ENCODE measurements at places on chromosomes 4 and X.

- DNase-seq: no peak
These were observed 108.2 kb upstream of the ADRA2C start for GRCh38 chr4:3657902-3658529.

DNA sequence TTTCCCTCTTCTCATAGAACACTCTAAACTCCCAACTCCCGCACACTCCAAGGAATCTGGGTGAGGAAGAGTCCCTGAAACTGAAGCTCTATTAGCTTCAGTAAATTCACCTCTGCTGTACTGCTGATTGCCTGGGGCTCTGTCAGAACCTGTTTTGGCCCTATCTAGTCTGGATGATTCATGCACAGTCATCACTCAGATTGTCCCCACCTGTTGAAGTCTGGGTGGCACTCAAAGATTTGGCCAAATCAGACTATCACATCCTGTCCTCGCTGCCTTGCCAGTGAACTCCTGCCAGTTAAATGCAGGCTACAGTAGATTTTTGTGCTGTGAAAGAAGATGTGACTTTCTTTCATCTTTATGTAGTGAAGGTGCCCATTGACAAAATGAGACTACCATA lies 63.5 kb upstream of the EMCN start:
- DNase-seq: no peak

GRCh38 chrX:18026166-18026565 lies 165.1 kb upstream of the RAI2 start:
- DNase-seq: no peak

GRCh38 chr4:139844459-139845036 lies 178.9 kb downstream of the MGST2 start:
- no peak for DNase-seq

- no peak for DNase-seq
These were observed 1257.2 kb downstream of the ADGRL3 start for GRCh38 chr4:62457356-62457755.

- DNase-seq: no peak
These were observed 167.2 kb downstream of the KDR start for GRCh38 chr4:54958236-54958635.

DNA sequence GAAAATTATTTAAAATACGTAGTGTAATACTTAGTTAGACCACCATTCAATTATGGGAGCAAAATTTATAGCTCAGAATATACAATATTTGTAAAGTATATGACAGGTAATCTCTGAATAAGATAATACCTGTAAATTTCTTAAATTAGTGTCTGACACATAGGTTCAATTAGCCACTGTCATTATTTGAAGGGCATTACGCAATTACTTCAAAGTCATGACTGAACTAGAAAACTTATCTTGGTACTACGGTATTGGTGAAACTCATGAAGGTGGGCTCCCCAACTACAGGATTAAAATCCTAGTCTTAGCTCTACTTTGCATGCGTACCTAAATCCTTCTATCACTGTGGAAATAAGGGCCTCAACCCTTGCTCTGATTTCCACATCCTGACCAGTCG lies 860.7 kb downstream of the PCDH19 start:
- DNase-seq: no peak

DNA sequence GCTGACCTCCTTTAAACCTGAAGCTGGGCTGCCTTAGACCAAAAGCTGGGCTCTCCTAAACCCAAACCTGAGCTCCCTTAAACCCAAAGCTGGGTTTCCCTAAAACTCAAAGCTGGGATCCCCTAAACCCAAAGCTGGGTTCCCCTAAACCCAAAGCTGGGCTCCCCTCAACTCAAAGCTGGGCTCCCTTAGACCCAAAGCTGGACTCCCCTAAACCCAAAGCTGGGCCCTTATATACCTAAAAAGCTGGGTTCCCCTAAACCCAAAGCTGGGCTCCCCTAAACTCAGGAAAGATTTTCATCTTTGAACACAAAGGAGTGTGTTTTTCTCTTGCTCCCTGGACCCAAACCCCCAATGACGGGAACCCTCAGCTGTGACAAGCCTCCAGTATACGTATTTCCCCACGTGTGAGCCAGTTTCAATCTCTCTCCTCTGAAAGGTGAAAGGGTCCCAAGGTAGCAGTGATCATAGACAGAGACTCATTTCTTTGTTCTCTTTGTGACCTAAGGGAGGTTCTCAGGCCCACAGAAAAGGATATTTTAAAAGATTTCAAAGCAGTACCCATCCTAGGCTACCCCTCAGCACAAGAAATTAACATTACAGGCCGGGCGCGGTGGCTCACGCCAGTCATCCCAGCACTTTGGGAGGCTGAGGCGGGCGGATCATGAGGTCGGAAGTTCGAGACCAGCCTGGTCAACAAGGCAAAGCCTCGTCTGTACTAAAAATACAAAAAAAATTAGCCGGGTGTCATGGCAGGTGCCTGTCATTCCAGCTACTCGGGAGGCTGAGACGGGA lies 31.3 kb upstream of the ASMTL start:
- no peak for DNase-seq

DNA sequence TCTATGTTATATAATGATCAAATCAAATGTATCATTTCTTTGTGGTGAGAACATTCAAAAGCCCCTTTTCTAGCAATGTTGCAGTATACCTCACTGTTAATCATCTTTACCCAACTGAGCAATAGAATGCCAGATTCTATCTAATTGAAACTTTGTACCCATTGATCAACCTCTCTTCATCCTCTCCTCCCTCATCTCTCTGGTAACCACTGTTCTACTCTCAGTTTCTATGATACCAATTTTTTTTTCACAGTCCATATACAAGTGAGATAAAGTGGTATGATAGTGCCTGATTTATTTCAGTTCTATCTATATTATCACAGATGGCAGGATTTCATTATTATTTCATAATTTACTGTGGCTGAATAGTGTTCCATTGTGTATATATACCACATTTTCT lies 209.8 kb downstream of the SPCS3 start:
- no peak for DNase-seq

- DNase-seq: no peak
These were observed 256.1 kb upstream of the ADGRL3 start for GRCh38 chr4:60944060-60944459.

GRCh38 chrX:105753411-105753810 lies 68.9 kb upstream of the NRK start:
- no peak for DNase-seq

DNA sequence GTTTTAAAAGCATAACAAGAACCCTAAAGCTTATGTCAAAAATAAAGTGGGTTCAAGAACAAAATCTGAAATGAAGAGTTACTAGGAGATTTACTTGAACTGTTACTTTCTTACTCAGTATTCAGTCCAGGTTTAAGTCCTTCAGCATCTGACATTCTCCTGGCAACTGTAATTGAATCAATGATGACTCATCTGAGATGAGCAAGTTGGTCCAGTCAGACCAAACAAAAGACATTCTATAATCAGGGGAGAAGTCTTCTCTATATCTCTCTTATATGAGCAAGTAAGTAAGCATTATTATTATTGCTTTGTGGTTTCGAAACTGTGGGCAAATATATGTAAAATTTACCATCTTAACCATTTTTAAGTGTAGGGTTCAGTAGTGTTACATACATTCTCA lies 34.6 kb downstream of the MAP9 start:
- DNase-seq: no peak

DNA sequence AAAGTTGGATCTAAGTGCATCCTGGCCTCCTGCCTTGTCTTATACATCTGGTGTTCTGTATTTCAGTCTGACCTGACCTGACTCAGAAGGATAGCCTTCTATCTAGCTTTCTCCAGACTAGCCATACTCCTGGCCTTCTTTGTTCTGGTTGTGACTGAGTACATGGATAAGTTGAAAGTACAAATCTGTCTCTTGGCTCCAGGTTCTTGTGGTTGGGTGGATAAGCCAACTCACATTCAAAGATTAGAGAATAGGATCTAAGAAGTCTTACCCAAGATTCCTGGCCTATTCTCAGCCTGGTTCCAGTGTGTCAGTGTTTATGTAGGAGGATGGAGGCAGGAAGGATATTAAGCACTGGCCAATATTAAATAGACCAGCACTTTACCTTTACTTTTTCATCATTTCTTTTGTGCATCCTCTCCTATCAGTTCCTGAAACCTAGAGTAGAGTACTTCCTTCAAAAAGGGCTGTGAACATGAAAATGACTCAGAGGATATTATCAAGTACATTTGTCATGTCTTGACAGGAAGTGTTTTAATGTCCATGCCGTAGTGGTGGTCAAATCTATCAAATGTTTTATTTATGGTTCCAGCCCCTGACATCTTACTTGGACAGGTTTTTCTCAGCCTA lies 123.5 kb downstream of the IL15 start:
- no peak for DNase-seq

- no peak for DNase-seq
These were observed 1030.1 kb downstream of the FSTL5 start for GRCh38 chr4:161133586-161134276.

DNA sequence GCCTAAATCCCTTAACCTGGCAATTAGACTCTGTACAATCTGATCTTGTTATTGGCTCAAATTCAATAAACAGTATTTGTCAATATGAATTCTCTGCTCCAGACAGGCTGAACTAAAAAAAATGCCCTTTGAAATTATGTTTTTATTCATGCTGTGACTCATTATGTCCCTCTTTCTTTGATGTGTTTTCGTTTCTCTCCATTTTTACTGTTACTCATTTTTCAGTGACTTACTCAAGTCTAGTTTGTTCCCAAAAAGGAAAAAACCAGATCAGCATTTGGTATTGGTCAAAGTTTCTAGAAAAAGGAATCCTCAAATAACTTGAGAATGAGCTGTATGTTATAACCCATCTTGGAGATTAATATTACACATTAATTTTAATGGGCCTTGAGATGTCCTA lies 40.4 kb downstream of the UNC5C start:
- DNase-seq: no peak

- DNase-seq: no peak
These were observed 43.6 kb upstream of the TBC1D9 start for GRCh38 chr4:140799686-140800225.

GRCh38 chrX:29461039-29461438 lies 754.3 kb upstream of the MAGEB2 start:
- no peak for DNase-seq

DNA sequence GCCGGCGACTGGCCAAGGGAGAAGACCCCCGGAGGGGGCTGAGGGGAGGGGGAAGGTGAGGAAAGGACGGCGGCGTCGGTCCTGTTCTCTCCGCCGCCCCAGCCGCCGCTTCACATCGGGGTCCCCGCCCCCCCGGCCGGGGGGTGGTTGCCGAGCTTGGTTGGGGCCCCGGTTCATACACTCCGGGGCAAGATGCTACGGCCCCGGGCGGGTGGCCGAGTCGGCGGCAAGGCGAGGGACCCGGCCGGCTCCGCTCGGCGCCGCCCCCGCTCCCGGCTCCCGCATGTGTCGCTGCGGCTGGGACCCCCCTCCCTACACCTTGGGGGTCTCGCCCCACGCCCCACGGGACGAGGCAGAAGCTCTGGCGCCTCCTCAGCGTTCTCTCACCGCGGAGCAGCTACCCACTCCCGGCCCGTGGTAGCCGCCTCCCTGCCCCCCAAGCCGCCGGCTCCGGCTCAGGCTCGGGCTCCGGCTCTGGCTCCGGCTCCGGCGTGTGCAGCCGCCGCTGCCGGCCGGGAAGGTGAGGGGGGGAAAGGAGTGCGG lies 461 bp downstream of the FBXW7 start:
- DNase-seq: no peak

GRCh38 chrX:2237976-2238375 lies 262.8 kb downstream of the DHRSX start:
- no peak for DNase-seq

DNA sequence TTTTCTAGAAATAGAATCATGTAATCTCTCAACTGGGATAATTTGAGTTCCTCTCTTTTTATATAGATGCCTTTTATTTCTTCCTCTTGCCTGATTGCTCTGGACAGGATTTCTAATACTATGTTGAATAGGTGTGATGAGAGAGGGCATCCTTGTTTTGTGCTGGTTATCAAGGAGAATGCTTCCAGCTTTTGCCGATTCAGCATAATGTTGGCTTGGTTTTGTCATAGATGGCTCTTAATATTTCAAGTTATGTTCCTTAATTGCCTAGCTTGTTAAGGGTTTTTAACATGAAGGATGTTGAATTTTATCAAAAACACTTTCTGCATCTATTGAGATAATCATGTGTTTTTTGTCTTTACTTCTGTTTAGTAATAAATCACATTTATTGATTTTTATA lies 58.7 kb downstream of the TMEM47 start:
- DNase-seq: no peak

DNA sequence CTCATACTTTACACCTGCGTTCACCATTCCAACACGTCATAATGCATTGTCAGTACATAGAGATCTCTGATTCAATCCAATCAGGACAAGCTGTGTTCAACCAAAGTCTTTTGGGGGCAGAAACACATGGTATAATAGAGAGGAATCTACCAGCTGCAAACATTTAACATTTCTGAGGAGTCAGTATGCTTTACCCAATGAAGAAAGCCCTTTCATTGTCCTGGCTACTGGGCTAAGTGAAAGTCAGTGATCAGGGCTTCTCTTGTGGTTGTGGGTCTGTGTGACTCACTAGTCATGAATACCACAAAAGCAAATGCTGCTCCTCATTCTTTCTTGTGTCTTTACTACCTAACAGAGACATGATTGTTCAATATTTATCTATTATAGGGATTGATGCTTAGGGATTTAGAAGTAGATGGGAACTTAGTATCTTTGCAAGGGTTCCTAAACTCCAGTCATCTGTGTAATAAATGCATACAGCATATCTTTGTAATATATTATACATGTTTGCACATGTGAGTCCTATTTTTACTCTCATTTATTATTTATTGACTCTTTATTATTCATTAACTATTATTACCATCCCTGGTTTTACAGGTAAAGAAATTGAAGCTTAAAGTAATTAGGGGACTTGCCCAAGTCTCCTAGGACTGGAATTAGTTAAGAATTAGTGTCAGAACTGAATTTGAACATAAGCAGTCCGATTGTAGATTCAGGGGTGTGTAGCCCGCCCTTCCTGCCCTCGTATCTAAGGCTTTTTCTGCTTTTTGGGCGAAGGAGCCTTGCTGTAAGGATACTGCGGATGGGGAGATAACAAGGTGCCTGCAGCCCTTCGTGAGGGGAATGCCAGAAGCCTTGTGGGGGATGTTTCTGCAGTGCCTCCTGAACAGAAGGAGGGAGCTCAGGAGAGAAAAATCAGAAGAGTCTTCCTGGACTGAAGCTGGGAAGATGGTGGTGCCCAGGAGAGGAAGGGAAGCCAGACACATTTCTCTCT lies 353.1 kb upstream of the BOD1L1 start:
- DNase-seq: no peak

DNA sequence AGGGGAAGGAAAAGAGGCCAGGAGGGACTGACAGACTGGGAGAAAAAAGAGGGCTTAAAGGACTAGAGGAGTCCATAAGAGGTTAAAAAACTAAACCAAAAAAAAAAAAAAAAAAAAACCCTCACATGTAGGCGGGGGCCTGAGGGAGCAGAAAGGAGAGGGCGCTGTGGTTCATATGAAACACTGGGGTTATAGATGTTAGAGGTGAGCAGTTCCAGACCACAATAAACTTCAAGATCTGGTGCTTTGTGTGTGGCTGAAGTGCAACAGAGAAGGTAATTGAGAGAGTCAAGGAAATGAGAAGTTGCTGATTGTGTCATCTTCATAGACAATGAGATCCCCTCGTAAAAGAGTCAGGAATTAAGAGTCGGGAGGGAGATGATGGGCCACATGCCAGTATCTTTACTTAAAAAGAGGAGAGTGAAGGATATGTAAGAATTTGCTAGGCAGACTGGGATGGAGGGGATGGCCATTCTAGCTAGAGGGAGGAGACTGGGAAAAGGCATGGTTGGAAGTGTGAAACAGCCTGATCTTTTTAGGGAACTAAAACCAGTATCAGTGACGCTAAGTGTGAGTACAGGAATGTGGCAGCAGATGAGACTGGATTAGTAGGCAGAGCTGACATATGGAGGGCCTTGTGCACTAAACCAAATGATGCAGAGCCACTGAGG lies 18.4 kb upstream of the OGT start:
- DNase-seq: no peak

GRCh38 chr4:185916683-185917082 lies 104.7 kb upstream of the SORBS2 start:
- DNase-seq: no peak
